T-cell (primary cell): ENCODE measurements at places on chromosomes 3 and 15.

- H3K36me3 ChIP-seq: no peaks in the 10 kb centered on the region
- H3K4me3 ChIP-seq: no peak overlapping the region
- H3K4me1 ChIP-seq: peaks cover 64% of the 10 kb centered on the region
- no peak overlapping the region for H3K27ac ChIP-seq
- DNase-seq: no peak
- no peaks in the 10 kb centered on the region for H3K27me3 ChIP-seq
Observed at GRCh38 chr15:64847876-64848716, 6.4 kb downstream of the PLEKHO2 start.

DNA sequence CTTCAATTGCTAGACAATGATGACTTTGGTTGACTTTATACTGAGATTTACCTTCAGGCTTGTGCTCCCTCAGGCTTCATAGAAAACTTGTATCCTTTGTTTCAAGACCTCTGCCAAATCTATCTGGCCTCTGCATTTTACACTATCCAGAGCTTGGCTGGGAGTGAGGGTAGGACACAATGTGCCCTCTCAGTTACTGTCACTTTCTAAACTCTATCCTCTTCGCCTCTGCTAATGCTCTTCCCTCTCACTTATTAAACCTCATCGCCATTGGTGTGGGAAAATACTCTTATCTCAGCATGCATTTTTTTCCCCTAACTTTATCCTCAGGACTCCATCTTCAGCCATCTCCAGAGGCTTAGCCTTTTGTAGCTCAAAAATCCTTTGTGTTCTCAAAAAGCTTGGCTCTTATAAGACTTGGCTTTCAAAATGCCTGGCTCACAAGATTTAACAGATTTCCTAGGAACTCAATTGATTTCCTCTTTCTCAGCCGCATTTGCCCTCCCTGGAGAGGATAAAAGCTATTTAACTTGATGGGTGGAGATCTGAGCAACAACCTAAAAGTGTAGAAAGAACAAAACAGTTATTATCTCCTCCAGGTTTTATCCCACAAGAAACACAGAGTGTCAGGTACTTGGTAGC, 28.3 kb downstream of the SUCNR1 start:
- H3K27me3 ChIP-seq: no peaks in the 10 kb centered on the region
- H3K4me1 ChIP-seq: no peaks in the 10 kb centered on the region
- H3K27ac ChIP-seq: no peak overlapping the region
- H3K36me3 ChIP-seq: no peaks in the 10 kb centered on the region
- H3K4me3 ChIP-seq: no peak overlapping the region

DNA sequence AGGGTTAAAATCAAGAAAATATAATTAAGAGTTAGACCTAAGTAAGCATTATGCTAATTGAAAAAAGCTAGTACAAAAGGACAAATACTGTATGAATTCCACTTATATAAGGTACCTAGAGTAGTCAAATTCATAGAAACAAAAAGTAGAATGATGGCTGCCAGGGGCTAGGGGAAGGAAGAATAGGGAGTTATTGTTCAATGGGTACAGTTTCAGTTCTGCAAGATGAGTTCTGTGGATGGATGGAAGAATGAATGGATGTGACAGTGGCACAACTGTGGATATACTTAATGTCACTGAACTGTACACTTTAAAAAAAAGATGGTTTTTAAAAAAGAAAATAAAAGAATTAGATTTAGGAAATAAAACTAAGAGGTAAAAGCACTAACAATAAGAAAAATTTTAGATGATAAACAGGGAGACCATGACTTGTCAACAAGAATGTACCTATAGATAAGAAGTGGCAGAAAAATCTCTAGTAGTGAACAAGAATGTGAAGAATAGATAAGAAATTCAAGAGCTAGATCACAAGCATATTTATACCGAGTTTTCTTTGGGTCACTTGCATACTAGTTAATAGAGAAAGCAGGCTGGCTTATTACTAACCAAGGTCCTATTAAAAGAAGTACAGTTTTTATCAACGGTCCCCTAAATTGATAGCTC, 5.5 kb downstream of the IFT80 start:
- H3K27me3 ChIP-seq: no peaks in the 10 kb centered on the region
- H3K4me3 ChIP-seq: no peak overlapping the region
- no peak overlapping the region for H3K27ac ChIP-seq
- peaks cover 2% of the 10 kb centered on the region for H3K36me3 ChIP-seq

- H3K27ac ChIP-seq: no peak overlapping the region
- no peaks in the 10 kb centered on the region for H3K4me1 ChIP-seq
- H3K27me3 ChIP-seq: no peaks in the 10 kb centered on the region
- no peak overlapping the region for H3K4me3 ChIP-seq
Observed at GRCh38 chr15:41727143-41727542, 47.1 kb upstream of the MAPKBP1 start.

DNA sequence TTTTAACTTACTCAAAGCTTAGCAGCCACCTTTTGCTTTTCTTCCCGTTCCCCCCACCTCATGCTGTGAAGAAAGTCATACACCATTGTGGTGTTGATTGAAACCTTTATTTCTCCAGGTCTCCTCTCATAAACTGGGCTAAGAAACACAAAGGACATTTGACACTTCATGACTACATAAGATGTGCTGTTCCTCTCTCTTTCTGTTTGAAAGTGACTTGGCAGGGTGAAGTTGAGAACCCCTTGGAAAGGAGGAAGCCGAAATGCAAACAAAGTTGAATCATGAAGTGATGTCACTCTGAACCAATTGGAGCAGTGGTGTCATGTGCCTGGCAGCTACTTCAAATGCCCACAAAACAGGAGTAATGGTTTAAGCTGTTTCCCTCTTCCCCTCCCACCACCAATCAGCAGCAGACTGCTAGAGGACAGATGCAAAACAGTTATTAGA, 174.7 kb downstream of the IGF1R start:
- no peak for DNase-seq
- H3K4me3 ChIP-seq: no peak overlapping the region
- no peaks in the 10 kb centered on the region for H3K4me1 ChIP-seq
- no peak overlapping the region for H3K27ac ChIP-seq
- no peaks in the 10 kb centered on the region for H3K27me3 ChIP-seq

GRCh38 chr3:197289726-197290125, 8.7 kb downstream of the DLG1 start:
- H3K4me1 ChIP-seq: no peaks in the 10 kb centered on the region
- H3K27ac ChIP-seq: no peak overlapping the region
- DNase-seq: no peak

DNA sequence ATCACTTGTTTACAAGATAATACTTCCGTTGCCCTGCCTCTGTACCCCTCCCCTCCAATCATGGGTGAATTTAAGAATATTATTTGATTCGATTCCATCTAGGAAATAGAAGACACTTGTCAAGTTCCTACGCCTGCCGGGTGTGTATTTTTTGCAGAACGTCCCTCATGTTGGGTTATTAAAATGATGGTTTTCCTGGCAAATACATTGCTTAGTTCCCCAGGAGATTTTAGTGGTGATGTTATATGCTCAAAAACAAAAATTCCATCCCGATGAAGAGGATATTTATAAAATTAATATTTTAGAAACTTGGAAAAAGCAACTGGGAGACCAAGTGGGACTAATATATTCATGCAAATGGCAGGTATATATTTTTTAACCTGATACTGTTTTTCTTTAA, 548.4 kb downstream of the EDEM1 start:
- no peaks in the 10 kb centered on the region for H3K27me3 ChIP-seq
- H3K27ac ChIP-seq: no peak overlapping the region
- H3K4me1 ChIP-seq: no peaks in the 10 kb centered on the region
- H3K4me3 ChIP-seq: no peak overlapping the region
- DNase-seq: no peak
- no peaks in the 10 kb centered on the region for H3K36me3 ChIP-seq

DNA sequence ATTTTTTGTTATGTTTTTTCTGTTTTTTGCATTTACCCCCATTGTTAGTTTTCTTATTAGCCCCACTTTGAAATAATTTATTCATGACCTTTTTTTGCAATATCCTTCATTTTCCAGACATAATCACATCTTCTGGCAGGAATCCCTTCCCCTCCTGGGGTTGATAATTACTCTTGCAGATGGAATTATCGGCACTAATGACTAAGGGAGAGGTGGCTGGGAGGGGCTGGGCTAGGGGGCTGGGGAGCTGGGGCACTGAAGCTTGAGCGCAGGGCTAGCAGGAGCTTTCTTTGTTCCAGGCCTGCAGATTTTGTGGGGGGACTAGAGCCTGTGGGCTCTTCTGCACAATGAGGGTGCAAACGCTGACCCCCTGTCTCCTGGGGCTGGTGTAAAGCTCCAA, 77.8 kb downstream of the RAB11A start:
- no peak for DNase-seq
- H3K36me3 ChIP-seq: no peaks in the 10 kb centered on the region
- H3K27ac ChIP-seq: no peak overlapping the region
- H3K4me1 ChIP-seq: no peaks in the 10 kb centered on the region

- no peak overlapping the region for H3K4me3 ChIP-seq
- no peaks in the 10 kb centered on the region for H3K36me3 ChIP-seq
- H3K27me3 ChIP-seq: no peaks in the 10 kb centered on the region
- peak; percentile 32 for DNase-seq
- no peak overlapping the region for H3K27ac ChIP-seq
Observed at GRCh38 chr3:149936812-149937230, 33.9 kb downstream of the PFN2 start.

DNA sequence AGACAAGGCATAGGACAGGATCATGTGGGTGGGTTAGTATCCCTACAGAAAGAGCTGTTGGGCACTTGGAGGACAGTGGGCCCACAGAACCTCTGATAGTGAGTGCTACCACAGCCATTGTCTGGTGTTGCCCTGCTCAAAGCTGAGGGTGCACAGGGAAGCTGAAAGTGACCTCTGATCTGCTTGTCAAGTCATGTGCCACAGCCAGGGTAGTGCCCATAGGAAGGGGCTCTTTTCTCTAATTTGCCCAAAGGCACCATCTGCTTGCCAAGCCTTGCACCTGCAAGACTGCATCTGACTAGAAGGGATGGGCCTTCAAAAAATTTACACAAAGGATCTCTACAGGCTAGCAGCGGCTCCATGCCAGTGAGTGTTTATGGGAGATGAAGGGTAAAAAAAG, 87.4 kb upstream of the GSK3B start:
- no peak for DNase-seq
- no peak overlapping the region for H3K27ac ChIP-seq
- H3K4me1 ChIP-seq: no peaks in the 10 kb centered on the region
- H3K4me3 ChIP-seq: no peak overlapping the region
- H3K27me3 ChIP-seq: no peaks in the 10 kb centered on the region

GRCh38 chr3:136630915-136631314, 121.3 kb downstream of the STAG1 start:
- peaks cover 6% of the 10 kb centered on the region for H3K36me3 ChIP-seq
- H3K27ac ChIP-seq: no peak overlapping the region
- DNase-seq: no peak
- peaks cover 4% of the 10 kb centered on the region for H3K4me1 ChIP-seq

DNA sequence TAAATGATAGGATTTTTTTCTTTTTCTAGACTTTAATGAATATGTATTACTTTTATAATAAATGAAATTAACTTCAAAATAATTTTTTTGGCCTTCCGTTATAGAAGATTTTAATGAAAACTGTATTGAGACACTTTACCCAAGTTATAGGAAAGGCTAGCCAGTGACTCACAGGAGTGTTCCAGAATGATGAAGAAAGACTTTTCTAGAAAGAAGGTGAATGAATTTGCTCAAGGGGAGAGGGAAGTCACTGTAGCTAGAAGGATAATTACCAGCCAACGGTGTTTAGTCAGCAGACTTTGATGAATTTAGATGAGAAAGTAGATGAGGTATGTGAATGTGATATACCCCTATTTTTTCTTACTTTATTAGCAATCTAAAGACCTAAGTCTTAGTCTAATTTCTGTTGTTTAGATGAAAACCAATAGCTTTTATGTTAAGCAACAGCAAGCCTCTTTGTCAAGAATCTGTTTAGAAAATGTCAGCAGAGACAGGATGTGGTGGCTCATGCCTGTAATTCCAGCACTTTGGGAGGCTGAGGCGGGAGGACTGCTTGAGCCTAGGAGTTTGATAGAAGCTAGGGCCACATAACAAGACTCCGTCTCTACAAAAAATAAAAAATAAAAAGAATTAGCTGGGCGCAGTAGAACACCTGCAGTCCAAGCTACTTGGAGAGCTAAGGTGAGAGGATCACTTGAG, 3.2 kb downstream of the ALAS1 start:
- H3K27me3 ChIP-seq: no peaks in the 10 kb centered on the region
- no peak for DNase-seq
- H3K36me3 ChIP-seq: peaks cover 13% of the 10 kb centered on the region
- H3K4me3 ChIP-seq: no peak overlapping the region
- H3K27ac ChIP-seq: no peak overlapping the region
- peaks cover 20% of the 10 kb centered on the region for H3K4me1 ChIP-seq

GRCh38 chr3:43688245-43688650, 2.5 kb upstream of the ABHD5 start:
- no peak overlapping the region for H3K4me3 ChIP-seq
- DNase-seq: no peak
- no peaks in the 10 kb centered on the region for H3K36me3 ChIP-seq
- no peak overlapping the region for H3K27ac ChIP-seq
- H3K4me1 ChIP-seq: peaks cover 4% of the 10 kb centered on the region

- no peaks in the 10 kb centered on the region for H3K27me3 ChIP-seq
- no peak overlapping the region for H3K4me3 ChIP-seq
- no peaks in the 10 kb centered on the region for H3K36me3 ChIP-seq
- no peak overlapping the region for H3K27ac ChIP-seq
- DNase-seq: no peak
- no peaks in the 10 kb centered on the region for H3K4me1 ChIP-seq
Observed at GRCh38 chr3:94359996-94360395, 297.1 kb downstream of the NSUN3 start.

- H3K4me1 ChIP-seq: no peaks in the 10 kb centered on the region
- DNase-seq: no peak
- H3K36me3 ChIP-seq: peaks cover 9% of the 10 kb centered on the region
- H3K4me3 ChIP-seq: no peak overlapping the region
Observed at GRCh38 chr3:45646051-45646585, 43.1 kb upstream of the SACM1L start.

DNA sequence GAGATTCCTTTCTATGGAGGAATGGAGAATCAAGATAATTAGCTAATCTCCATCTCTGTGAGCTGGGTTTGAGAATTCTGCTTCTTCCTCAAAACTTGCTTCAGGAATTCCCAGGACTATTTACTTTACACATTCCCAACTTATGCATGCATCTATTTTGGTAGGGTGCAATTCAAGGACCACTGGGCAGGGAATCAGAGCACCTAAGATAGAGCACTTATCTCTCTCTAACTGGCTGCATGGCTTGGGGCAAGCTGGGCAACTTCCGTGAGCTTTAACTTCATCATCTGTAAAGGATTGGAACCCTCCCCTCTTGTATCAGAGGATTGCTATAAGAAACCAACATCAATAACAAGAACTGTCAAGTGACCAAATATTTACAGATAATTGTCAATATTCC, 160.2 kb downstream of the PDCD6IP start:
- H3K4me3 ChIP-seq: no peak overlapping the region
- no peaks in the 10 kb centered on the region for H3K4me1 ChIP-seq
- DNase-seq: no peak
- no peak overlapping the region for H3K27ac ChIP-seq

GRCh38 chr3:98780343-98780742, 17.2 kb downstream of the ST3GAL6 start:
- H3K27ac ChIP-seq: no peak overlapping the region
- H3K36me3 ChIP-seq: no peaks in the 10 kb centered on the region
- no peak for DNase-seq

GRCh38 chr3:45367453-45367871, 20.9 kb upstream of the LARS2 start:
- no peak overlapping the region for H3K4me3 ChIP-seq
- DNase-seq: no peak
- H3K4me1 ChIP-seq: no peaks in the 10 kb centered on the region
- no peaks in the 10 kb centered on the region for H3K27me3 ChIP-seq
- no peaks in the 10 kb centered on the region for H3K36me3 ChIP-seq
- H3K27ac ChIP-seq: no peak overlapping the region

- H3K27ac ChIP-seq: no peak overlapping the region
- DNase-seq: no peak
- H3K4me3 ChIP-seq: no peak overlapping the region
- peaks cover 15% of the 10 kb centered on the region for H3K27me3 ChIP-seq
Observed at GRCh38 chr15:88617031-88617722, 4.0 kb upstream of the AEN start.
